ENCODE measurements at places on chromosomes 13 and 19.

GRCh38 chr13:109817591-109818535 is 31.5 kb upstream of the IRS2 start:
- no peak for DNase-seq

DNA sequence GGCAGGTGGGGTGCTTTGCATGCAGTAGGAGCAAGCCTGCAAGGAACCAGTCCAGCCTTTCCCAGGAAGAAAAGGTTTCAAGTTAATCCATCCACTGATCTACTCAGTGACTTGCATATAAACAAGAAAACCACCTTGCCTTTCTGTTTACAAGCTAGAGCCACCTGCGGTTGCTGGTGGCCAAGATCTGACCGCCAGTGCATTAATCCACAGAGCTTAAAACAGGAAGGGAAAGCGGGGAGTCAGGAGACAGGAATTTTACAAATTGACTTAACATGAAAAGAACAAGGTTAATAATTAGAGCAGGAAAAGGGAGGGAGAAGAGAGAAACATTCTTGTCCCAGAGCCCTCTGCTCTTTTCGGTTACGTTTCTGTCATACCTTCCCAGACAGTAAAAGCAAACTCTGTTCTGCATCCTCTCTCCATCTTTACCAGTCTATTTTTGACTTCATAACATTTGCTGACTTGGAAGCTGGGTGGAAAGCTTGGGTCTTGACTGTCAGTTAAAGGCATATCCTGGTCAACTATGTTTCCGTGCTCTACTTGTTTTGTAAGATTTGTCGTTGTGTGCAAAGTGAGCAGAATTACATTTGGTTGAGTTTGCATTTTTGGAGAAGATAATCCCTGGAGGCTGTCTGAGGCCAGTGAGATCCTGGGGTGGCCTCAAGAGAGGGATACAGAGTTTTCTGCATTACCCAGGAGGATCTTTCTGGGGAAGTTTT is 760.6 kb downstream of the EFNB2 start:
- no peak for DNase-seq

DNA sequence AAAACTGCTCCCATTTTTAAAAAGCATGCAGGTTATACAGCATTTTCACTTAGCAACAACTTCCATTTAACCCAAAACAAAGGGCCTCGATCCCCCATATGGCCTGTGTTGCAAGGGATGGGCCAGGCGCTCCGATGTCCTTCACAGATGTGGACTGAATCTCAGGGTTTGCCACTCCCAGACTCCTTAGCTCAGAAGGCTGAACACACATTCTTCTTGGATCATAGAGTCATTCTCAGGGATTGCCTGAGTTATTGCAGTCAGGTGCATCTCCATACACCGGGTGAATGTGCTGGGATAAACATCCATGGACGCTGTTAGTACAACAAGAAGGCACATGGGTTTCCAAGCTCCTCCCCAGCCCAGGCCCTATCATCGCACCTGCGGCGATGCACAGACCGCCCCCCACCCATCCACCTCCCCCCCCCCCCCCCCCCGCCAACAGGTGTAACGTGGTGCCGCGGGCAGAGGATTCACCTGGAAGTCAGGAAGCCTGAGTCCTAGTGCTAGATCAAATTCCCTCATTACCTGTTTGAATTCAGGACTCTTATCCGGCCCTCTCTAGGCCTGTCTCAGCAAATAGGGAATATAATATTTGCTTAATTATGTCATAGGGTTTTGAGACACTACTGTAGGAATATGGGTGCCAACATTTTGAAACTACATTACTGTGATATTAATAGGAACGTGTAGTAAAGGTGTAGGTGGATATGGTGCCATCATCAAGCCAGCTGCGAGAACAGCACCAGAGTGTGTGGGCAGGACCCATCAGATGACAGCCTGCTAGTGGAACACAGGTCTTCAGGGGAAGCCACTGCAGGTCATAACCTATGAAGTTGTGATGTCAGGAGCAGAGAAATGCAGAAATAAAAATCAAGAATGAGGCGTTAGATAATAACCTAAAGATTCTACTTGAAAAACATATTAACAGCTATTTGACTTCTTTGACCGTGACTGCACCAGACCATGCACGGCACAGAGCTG is 110.9 kb downstream of the SACS start:
- DNase-seq: no peak

DNA sequence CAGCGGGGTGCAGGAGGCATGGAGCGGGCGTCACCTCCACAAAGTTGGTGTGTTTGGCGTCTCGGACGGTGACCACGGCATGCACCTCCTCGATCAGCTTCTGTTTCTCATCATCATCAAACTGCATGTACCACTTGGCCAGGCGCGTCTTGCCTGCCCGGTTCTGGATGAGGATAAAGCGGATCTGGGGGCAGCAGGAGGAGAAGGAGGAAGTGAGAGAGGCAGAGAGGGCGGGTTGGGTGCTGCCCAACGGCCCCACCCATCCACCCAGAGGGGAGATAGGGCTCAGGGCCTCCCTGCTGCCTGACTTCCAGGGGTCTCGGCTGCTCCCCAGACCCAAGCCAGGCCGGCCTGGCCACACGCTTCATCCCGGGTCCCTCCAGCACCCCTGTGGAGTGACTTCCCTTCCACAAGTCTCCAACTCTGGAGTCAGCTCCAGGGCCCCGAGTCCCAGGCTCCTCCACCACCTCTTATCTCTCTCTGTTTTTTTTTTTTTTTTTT is 4.6 kb downstream of the AP2S1 start:
- DNase-seq: no peak

DNA sequence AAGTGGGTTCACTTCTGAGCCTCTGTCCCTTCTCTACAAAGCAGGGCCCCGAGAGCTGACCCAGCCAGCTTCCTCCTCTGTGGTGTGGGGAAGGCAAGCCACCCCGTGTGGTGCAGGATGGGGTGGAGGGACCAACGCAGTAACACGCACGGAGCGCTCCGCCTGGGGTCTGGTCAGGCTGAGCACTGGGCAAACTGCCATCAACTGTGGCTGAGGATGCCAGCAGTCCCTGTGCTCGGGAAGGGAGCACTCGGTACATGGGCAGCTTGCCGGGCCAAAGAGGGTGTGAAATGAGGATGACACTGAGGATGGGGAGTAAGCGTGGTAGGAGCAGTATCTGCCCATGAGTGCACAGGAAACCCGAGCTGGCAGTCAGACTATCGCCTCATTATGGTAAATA is 7.6 kb upstream of the GMIP start:
- DNase-seq: no peak

- no peak for DNase-seq
These were observed 9.1 kb upstream of the MCF2L start for GRCh38 chr13:112959701-112960542.

- DNase-seq: no peak
These were observed 728.9 kb upstream of the ARGLU1 start for GRCh38 chr13:107296804-107297203.

DNA sequence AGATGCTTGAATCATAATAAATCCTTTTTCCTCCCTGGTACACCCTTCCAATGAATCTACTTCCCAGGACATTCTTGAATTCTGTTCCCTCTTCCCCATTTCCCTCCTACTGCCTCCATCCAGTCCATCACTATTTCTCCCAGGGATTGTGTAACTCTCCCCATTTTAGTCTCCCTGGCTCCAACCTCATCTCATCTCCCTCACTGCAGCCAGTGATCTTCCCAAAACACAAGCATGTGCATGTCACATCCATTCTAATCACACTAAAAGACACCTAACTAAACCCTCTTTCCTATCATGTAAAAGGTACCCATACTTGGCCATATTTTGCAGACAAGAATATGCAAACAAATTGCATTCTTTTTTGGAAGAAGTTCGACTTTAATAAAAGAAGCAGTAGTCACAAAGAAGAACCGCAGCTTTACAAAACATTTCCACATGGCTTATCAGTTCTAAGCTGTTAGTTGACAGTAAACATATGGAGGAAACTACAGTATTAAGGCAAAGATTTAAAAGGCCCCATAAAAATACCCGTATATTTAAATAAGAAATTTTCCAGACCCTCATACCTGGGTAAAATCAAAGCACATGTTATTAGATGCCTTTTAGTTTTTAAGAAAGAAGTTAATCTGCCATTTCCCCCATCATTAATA is 111.0 kb downstream of the KCTD12 start:
- DNase-seq: no peak

- DNase-seq: peak; percentile 99
These were observed 339 bp upstream of the CYTH2 start for GRCh38 chr19:48468772-48469288.

- DNase-seq: no peak
These were observed 363.2 kb downstream of the GPC6 start for GRCh38 chr13:93589788-93590187.

GRCh38 chr13:95929430-95929829 is 123.8 kb downstream of the UGGT2 start:
- DNase-seq: no peak

DNA sequence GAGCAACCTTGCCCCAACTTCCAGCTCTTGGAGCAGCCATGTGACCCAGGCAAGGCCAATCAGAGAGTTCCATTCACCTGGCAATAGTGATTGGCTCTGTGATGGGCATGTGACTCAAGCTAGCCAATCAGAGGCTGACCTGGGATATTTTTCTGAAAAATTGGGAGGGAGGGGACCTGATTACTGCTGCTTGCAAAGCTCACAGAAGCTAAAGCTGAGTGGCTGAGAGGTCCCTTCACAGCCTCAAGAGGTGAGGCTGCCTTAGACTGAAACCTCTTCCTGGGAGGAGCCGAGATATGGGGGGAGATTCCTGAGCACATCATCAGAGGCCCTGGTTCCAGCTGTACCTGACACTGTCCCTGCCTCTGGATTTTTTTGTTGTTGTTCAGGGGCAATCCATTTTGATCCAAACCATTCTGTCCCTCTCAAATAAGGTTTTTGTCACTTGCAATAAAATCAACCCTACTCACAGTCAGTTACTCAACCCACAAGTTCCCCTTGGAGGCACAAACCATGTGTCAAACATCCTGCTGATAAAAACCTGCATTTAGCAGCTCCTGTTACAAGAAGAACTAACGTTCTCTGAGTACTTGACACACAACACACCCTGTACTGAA is 4.8 kb downstream of the CIB3 start:
- no peak for DNase-seq

DNA sequence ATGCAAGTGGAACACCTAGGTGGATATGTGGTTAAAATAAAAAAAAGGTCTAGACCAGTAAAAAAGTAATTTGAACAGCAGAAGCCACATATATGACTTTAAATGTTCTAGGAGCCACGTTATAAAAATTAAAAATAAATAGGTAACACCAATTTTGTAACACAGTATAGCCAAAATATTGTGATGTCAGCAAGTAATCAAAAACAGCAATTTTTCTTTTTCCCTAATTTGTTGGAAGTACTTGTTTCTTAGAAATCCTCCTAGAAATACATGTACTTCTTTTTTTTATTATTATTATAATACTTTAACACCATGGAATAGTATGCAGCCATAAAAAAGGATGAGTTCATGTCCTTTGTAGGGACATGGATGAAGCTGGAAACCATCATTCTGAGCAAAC is 25.7 kb upstream of the C1QTNF9B start:
- no peak for DNase-seq

- DNase-seq: no peak
These were observed 774 bp downstream of the ALDH16A1 start for GRCh38 chr19:49453757-49454240.

DNA sequence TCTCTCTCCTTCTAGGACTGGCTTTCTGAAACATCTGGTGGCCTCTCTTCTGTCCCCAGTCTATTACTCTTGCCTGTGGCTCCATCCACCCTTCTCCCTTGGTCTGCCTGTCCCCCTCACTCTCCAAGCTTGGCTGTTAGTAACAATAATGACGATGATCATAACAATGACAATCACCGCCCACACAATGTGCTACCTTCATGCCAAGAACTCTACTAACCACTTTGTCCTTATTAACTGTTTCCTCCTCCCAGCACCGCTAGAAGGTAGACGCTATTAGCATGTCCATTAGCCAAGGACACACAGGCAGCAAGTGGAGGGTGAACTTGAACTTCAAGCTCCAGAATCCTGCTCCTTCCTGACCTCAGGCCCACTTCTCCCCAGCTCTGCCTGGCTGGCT is 2.7 kb downstream of the GYS1 start:
- DNase-seq: no peak

DNA sequence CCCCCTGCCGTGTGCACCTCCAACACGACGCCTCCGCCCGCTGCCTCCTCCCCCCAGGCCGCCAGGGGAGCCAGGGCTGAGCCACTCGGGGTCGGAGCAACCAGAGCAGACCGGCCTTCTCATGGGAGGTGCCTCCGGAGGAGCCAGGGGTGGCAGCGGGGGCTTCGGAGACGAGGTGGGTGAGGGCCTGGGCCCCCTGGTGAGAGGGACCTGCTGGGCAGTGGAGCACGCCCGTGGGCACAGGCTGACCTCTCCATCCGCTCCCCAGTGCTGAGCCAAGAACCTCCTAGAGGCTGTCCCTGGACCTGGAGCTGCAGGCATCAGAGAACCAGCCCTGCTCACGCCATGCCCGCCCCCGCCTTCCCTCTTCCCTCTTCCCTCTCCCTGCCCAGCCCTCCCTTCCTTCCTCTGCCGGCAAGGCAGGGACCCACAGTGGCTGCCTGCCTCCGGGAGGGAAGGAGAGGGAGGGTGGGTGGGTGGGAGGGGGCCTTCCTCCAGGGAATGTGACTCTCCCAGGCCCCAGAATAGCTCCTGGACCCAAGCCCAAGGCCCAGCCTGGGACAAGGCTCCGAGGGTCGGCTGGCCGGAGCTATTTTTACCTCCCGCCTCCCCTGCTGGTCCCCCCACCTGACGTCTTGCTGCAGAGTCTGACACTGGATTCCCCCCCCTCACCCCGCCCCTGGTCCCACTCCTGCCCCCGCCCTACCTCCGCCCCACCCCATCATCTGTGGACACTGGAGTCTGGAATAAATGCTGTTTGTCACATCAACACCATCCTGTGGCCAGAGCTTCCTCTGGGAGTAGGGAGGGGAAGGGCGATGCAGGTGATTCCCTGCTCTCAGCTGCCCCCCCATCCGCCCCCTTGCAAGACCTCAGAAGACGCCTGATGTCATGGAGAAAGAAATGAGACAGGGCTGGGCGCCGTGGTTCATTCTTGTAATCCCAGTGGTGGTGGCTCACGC is 12.0 kb downstream of the BCAM start:
- DNase-seq: no peak

DNA sequence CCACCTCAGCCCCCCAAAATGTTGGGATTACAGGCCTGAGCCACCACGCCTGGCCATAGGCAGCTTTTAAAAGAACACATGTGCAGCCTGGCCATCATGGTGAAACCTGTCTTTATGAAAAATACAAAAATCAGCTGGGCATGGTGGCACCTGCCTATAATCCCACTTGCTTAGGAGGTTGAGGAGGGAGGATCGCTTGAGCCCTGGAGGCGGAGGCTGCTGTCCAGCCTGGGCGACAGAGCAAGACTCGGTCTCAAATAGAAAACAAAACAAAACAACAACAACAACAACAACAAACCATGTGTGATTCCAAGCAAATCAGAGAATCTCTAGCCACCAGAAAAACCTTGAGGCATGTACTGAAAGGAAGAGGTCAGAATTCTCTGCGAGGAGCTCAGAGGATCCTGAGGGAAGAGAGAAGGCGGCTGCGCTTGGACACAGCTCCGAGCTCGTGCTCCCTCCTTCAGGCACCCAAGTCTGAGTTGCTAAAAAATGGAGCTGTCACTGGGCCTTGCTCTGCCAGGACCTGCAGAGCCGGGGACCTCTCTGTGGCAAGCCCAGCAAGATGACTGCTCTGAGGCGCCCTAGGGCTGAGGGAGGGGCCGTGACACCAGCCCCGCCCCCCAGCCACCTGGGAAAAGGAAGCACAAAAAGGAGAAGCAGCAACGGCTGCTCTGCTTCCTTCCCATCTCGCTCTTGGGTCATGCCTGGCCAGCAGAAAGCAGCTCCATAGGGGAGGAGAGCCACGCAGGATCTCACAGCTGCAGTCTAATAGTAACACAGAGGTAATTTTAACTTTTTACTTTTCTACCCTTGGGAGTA is at the start of gene ARL11:
ARL11 (plus strand) TSS at position 677 of the 822 bp plus-strand sequence. CDS start 1,941 bp downstream, outside the sequence.
- DNase-seq: peak; percentile 19
